ENCODE measurements at places on chromosomes 2 and 18.
A peak's percentile ranks its signal among the peaks of the same experiment; 100 is the strongest.

- DNase-seq, result peak; percentile 83
Measured at GRCh38 chr2:203893401-203893800, 25.8 kb downstream of the CTLA4 start.

DNA sequence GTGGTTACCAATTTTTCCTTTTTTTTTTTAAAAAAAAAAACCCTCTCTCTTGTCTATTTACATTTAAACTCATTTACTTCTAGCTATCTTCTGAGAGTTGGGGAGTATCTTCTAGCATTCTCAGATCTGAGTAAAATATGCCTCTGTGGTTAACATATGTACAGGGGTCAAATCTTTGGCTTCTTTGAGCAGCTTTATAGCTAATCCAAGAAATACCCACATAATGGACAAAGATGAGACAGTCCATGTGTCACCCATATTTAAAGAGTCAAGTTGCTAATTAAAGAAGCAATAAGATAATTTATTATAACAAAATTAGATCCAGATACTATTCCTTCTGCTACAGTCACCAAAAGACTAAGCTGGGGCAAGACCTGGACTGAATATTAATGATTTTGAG is 139.0 kb upstream of the HNRNPA3 start:
- DNase-seq, result no peak

DNA sequence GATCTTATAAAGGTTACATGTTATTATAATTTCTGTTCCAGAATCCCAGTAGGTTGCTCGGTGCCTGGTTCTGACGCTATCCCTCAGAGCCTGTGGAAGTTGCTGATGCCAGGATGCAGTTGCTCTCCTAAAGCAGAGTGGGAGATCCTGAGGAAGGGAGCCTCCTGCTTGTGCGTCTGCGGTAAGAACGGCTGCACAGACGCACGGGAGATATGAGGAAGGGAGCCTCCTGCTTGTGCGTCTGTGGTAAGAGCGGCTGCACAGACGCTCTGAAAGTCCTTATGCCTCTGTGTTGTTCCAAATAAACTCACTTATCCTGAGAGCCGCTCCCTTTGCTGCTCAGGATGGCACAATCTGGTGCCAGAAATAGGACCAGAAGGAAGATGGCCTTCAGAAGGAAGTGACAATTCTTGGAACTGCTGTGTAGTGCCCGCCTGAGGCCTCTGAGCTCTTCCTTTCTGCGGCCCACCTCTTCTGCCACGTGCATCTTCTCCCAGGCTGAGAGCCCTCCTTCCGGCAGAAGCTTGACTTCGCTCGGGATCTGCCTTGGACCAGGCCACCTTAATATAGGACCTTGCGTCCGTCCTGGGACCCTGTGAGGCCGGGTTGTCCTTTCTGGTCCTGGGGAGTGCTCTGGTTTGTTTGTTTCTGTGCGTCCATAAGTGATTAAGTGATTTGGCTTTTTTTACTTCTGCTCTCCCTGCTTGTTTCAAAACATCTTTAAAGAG is 89.5 kb downstream of the RTP5 start:
- no peak for DNase-seq

DNA sequence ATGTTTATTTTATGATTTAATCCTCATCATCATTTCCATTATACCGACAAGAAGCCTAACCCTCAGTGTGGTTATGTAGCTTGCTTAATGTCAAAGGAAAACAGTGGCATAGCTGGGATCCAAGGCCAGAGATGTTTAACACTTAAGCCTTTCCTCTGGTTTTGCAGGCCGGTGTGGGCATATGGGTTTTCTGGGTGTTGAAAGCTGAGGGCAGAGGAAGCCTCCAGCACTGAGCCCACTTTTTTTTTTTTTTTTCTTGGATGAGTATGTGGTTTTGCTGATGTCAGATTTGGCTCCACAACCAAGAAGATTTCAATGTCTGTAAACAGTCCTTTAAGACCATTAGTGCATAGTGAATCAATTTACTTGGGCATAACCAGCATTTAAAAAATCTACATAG is 41.3 kb downstream of the LHCGR start:
- DNase-seq, result peak; percentile 73

DNA sequence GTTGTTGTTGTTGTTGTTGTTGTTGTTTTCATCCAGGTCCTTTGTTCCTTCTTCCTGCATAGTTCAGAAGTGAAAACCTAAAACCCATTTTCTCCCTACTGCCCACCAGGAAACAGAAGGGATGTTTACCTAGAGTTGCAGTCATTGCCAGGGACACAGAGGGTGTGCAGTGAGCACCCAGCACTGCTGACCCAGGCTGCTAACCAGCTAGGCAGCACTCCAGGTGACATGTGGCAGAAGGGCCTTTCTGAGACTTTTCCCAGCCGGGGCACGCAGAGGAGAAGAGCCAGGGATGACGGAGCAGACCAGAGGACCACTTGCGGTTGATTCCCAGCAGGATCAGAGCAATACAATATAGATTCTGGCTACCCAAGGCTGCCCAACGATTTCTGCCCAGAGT is 286.3 kb downstream of the BCL11A start:
- no peak for DNase-seq

DNA sequence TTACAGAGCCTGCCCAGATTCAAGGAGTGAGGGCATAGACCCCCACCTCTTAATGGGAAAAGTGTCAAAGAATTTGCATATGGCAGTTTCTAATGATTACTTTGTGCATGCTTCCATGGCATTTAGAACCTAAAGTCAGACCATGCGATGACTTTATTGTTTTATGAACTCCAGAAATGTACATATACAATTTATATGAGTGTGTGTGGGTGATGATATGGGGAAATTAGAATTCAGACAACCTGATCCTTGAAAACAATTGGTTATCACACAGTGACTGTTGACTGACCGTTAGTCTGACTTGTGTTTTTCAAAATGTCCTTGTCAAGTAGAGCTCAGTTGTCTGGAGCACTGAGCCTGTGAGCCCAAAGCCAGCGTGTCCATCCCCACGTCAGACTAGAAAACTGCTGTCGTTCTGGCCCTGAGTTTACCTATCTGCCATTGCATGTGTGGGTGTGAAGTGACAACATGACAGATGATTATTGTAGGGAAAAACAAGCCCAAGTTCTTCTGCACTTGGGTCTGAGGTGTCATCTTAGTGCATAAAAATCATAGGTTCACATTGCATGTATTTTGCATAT is 128.4 kb downstream of the MYO3B start:
- no peak for DNase-seq

GRCh38 chr18:22585821-22586220 is 168.1 kb upstream of the CTAGE1 start:
- DNase-seq, result no peak

- no peak for DNase-seq
Measured at GRCh38 chr2:16152071-16152927, 211.9 kb downstream of the MYCN start.

DNA sequence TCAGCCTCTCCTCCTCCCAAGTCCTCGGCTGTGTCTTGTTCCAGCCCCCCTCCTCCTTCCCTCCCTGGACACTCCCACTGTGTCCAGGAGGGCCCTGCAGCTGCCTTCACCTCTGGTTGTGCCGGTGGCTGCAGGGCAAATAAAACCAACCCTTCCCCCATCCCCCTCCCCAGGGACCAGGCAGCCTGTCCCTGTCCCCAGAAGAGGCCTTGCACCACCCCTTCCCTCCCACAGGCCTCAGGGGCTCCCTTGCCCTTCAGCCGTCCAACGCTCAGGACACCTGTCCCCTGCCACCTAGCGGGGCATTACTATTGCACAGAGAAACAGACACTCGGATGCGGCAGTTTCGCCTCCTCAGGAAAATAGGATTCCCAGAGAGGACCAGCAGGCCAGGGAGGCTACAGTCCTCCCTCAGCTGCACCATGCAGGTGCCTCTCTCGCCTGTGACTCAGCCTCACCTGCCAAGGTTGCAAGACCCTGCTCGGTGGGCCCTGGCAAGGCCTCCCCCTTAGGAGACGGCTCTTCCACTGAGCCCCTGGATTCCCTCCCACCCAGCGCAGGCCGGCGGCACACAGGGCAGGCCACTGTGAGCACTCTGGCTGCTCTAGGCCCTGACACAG is 5.5 kb upstream of the GPC1 start:
- DNase-seq, result no peak

GRCh38 chr2:202122980-202123720 is 50.1 kb downstream of the KIAA2012 start:
- DNase-seq, result no peak

- DNase-seq, result peak; percentile 27
Measured at GRCh38 chr2:10285556-10286198, 17.0 kb upstream of the HPCAL1 start.
